ENCODE measurements at places on chromosomes 6 and 20. TPM values are rescaled to one million over a fixed set of nuclear protein-coding genes. Genes with fewer than 3 reads are reported as not detected.

DNA sequence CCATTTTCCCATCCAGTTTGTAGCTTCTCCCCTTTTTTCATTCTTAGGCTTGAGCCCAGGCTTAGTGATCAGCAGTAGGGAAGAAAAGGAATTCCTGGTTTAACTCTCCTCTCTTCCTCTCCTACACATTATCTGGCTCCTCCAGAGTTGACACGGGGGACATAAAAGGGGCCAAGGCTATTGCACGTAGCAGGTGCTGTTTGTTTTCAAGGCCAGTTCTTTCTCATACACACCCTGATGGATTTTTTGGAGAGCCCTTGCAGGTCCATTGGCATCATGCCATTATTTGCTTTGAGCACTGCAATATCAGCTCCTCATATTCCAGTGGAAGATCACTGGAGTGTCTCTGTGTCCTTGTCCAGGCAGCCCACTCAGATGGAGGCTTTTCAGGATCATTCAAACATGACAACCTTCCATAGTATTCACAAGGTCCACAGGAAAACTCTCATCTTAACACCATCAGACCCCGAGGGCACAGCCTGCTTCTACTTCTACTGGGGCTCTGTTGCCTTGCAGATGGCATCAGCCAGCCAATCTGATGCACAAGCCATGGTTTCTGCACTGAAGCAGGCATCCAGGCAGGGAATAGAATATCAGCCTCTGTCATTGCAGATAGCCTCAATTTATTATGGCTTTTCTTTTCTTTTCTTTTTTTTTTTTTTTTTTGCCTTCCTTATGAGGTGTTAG, 18.8 kb downstream of the PLCB4 start:
- no peak for DNase-seq

DNA sequence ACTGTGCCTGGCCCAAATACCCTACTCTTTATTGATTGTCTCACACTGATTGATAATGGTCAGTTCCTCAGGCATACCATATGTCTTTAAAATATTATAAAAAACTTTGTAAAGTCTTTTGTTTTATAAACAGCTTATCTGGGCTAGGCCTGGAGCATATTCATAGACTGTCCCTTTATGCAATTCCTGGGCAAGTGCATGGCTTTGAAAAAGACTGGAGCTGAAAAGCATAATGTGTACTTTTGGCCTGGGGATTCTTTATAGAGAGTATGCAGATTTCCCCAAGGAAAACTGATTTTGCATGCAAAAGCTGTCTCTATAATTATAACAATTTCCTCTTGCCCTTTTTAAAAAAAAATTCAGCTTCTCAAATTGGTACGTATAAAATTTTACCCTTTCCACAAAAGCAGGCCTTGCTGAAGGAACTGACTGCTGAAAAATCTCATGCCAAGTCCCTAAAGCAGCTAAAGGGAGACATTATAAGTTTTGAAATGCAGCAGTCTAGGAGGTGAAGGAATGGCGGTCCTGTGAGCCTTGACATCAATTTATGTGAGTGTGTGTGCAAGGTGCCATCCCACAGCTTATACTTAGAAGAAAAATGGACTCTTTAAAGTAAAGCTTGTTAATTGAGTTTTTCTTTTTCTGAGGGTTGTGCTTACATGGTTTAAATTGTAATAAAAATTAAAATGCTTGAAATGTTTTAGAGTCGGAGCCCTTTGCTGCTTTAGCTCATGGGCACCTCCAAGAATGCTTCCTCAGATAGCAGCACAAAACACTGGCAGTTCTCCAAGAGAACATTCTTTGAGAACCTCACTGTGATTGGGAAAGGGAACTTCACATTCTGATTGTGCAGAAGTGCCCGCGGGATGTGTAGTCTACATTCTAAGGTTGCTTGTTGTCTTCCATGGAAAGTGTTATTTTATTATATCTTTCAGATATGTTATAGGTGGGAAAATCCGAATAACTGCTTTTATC, 43.9 kb downstream of the PLCB4 start:
- DNase-seq = no peak

DNA sequence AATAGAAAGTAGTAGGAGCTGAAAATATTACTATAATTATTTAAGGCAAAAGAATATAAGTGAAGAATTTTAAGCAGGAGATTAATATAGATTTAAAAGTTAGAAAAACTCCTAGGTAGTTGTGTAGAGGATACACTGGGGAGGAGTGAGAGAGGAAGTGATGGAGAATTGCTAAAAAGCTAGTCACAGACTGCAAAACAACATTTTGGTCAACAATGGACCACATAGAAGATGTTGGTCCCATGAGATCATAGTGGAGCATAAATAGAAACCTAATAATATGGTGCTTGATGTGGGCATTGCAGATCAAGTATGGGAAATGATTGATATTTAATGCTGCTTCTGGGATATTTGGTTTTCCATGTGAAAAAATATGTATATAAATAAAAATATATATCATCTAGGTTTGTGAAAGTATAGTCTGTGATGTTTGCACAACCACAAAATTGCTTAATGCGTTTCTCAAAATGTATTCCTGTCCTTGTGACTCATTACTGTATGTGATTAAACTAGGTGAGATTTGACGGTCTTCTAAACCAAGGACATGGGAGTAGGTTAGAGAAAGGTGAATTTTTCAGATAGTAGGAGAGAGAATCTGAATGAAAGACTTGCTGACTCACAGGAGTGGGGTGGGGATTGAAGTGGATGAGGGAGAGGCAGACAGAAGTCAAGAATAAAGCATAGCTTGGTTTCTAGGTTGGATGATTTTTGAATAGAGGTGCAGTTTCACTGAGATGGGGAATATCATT, 174.0 kb downstream of the BCKDHB start:
- DNase-seq = no peak

DNA sequence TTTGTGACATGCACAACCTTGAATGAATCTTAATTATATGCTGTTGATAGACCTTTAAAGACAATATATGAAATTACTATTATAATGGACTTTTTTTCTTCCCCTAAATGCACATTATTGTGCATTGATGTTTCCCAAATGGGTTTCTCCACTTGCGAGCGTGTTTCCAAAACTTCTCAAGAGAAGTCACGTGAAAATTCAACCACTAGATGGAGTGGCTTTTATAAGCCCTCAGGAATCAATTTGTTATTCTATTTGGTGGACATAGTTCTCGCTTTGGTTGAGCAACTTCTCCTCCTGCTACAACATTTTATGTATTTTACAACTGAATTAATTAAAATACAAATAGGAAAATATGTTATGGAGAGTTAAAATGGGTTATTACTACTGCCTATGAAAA, 9.0 kb downstream of the CNR1 start:
- no peak for DNase-seq

TFAP2A gene
- total RNA-seq = not detected

- no peak for DNase-seq
Measured at GRCh38 chr6:14838133-14838583, 407.7 kb upstream of the JARID2 start.

GRCh38 chr20:2780948-2781347, 19.5 kb downstream of the CPXM1 start:
- no peak for DNase-seq

DNA sequence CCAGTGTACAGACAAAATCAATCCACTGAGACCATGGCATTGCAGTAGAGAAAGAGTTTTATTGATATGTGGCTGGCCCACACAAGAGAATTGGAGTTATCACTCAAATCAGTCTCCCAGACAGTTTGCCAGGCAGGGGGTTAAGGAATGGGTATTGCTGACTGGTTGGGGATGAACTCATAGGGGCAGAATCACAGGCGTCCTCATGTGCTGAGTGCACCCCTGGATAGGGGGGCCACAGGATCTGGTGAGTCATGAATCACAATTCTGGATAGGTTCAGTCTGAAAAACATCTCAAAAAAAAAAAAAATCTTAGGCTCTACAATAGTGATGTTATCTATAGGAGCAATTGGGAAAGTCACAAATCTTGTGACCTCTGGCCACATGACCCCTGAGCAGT, 29.5 kb upstream of the ILRUN start:
- no peak for DNase-seq

TNNC2 gene
- total RNA-seq = 1.5 TPM

GRCh38 chr6:44918671-44919296, 409.3 kb upstream of the RUNX2 start:
- no peak for DNase-seq

FAM184A gene
- total RNA-seq = 0.40 TPM

HS3ST5 gene
- not detected for total RNA-seq

DNA sequence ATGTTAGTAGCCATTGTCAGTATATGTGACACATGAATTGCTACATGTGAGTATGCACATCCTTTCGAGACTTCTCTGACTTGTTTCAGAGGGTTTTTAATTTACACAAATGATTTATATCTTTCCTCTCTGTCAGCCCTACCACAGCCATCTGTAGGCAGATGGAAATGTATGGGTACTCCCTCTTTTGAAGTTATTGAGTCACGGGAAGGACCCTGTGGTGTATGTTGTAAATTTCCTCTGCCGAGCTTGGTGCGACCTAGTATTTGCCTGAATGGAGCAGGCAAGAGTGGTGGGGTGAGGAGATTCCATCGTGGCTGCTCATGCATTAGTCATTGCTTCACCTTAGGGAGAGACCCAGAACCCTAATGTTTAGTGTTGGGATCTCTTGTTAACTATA, 171.9 kb downstream of the JARID2 start:
- DNase-seq = no peak

GRCh38 chr6:52508261-52508739, 68.6 kb downstream of the TRAM2 start:
- DNase-seq = no peak

MCHR2 gene
- total RNA-seq = not detected

SLC22A2 gene
- not detected for total RNA-seq

DNA sequence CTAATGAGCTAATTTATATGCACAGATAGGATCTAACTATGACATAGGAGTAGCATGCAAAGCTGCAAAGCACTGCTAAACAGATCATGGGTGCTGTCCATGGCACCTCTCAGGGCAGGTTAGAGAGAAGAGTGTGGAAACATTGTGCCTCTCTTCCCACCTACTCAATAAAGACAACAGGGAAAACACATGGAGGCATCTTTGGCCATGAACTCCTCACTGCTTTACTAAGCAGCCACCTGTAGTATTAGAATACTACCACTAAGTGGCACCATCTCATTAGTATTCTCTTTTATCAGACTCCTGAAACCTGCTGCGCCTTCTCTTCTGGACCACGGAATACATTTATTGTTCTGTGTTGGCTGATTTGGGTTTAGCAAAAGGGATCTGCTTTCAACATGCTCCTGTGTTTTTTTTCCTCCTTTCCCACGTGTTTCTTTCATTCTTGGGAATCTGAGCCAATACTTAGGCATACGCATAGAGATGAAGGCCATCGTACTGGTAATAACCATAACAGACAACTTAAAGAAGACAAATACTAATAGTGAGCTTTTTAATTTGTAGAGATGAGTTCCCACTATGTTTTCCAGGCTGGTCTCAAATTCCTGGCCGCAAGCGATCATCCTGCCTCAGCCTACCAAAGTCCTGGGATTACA, 9.4 kb upstream of the HDDC2 start:
- peak; percentile 76 for DNase-seq

PAX1 gene
- total RNA-seq = not detected

GRCh38 chr6:154773610-154774089, 40.4 kb downstream of the SCAF8 start:
- peak; percentile 23 for DNase-seq

DNA sequence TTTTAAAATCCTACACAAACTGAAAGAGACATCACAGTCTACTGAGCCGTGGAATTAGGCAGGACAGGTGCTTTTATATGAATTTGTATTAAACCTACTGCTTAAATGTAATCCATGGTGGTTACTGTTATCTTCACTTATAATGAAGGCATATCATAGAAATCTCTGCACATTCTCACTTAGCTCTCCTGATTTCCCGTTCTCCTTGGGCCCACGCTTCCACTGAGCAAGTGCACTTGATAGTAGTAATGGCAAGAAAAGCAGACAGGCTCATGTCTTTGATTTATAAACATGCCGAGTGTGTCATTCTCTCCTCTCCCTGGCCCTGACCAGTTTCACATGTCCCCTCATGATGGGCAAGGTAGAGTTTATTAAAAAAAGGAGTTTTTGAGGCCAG, 186.3 kb downstream of the HIVEP2 start:
- no peak for DNase-seq

SALL4 gene
- 0.42 TPM for total RNA-seq

PSORS1C2 gene
- total RNA-seq = not detected

- DNase-seq = no peak
Measured at GRCh38 chr20:1784586-1784985, 110.6 kb upstream of the SIRPA start.

- no peak for DNase-seq
Measured at GRCh38 chr6:24631671-24632070, 14.3 kb downstream of the KIAA0319 start.

ZC3H12D gene
- 4.1 TPM for total RNA-seq

- no peak for DNase-seq
Measured at GRCh38 chr6:115865914-115866313, 194.8 kb downstream of the FRK start.

DNA sequence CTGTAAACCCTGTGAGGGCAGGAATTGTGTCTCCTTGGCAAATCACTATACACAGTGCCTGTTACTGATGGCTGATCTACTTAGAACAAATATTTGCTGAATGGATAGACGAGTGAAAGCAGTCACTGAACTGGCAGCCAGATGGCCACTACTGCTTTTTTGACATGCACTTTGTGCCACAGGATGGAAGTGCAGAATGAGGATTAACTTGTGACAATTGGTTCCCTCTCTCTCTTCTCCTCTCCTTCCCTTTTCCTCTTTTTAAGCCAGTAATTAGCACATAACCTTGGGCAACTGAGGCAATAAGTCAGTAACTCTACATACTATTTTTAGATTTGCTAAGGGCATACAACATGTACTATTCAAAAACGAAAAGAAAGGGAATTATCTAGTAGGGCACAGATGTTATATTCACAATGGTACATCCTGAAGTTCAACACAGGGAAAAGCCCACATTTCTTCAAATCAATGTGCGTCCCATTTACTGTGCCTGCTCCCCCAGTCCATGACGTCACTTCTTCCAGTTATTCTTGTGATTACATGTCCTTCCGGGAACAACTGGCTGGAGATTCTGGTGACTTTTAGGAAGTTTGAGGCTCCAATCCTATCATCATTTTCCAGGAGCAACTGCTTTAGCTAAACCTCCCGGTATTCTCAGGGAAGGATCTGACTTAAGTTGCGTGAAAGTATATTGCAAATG, 17.0 kb upstream of the RPS6KA2 start:
- no peak for DNase-seq

- no peak for DNase-seq
Measured at GRCh38 chr20:10513061-10513460, 78.0 kb downstream of the SLX4IP start.

- DNase-seq = peak; percentile 62
Measured at GRCh38 chr20:38658879-38659596, 57.4 kb downstream of the ARHGAP40 start.

MYB gene
- 3.5 TPM for total RNA-seq

GRCh38 chr6:16472349-16473069, 234.1 kb downstream of the GMPR start:
- DNase-seq = no peak

DNA sequence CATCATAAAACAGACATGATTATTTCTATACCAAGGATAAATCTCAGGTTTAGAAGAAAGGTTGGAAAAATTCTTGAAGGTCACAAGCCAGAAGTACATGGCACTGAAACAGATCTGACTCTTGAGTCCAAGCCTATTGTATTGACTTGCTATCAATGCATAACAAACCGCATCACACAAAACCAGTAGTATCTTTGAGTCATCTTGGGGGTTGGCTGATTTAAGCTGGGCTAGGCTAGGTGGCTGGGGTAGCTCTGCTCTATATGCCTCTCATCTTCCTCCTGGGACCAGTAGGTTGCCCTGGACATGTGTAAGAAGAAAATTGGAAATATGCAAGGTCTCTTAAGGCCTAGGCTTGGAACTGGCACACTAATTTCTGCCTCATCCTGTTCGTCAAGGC, 37.0 kb upstream of the RAB23 start:
- no peak for DNase-seq

GRCh38 chr6:158213925-158214674, 46.0 kb downstream of the GTF2H5 start:
- DNase-seq = no peak

CYB5R4 gene
- 34.5 TPM for total RNA-seq

CPNE5 gene
- 2.0 TPM for total RNA-seq
